ENCODE measurements at places on chromosomes 2 and 18.

DNA sequence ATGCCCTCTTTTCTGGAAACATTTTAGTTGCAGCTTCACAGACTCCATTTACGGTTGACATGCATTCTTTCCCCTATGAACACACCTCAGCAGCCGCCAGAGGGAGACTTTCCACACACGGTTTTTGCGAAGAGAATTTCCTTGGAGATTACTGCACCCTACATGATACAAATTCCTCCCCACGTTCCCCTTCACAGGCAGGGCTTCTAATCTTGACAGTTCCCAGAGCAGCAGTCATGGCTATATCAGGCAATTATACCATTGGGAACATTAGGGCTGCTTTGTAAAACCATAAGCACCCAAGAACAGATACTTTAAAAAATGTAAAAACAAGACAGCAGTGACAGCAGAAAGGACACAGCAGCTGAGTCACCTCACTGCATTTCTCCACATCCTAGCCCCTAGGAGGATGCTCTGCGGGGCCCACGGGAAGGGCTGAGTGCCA, 253.8 kb downstream of the TGIF1 start:
- DNase-seq: peak; percentile 59

GRCh38 chr2:234722176-234722575, 225.3 kb upstream of the ARL4C start:
- DNase-seq: no peak

- peak; percentile 85 for DNase-seq
These were observed 368.4 kb downstream of the MTX2 start for GRCh38 chr2:176637486-176638166.

DNA sequence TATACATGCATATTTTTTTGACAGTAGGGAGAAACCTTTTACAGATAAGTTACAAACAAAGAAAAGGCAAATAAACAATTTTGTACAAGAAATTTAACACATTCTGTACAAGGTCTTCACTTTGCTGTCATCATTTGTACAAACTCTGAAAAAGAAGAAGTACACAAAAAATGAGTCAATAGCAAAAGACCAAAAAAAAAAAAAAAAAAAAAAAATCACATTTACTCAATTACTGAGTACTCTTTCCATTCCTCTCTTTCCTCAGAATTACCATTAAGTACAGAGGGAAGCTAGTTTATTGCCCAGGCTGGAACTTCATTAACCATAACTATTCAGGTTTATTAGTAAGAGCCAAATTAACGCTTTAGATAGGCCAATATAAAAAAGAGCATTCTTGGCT, 5.6 kb upstream of the STPG4 start:
- no peak for DNase-seq

GRCh38 chr2:171083451-171083850, 77.2 kb downstream of the TLK1 start:
- DNase-seq: no peak

DNA sequence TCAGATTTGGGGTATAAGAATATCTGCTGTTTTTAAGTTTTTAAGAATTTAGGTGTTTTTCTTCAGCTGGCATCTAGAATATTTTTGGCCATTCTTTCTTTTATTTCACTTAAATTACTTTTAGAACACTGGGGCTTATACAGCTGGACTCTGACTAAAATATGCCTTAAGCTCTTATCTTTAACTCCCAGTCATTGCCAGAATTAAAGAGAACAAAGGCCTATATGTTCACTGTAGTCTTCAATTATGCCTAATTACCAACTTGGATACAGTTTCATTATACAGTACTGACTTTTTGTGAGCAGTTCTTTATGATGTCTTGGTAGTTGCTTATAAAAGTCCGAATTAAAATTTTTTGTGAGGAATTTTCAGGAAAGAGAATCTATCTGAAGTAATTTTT, 192.8 kb downstream of the ZNF407 start:
- no peak for DNase-seq
